ENCODE measurements at places on chromosomes 3 and 15. TPM values are rescaled to one million over a fixed set of nuclear protein-coding genes. Genes with fewer than 3 reads are reported as not detected.
A peak's percentile ranks its signal among the peaks of the same experiment; 100 is the strongest.

GRCh38 chr3:45560281-45560971 is 34.1 kb upstream of the LIMD1 start:
- DNase-seq = peak; percentile 78

- DNase-seq = no peak
Observed at GRCh38 chr15:41042851-41043250, 73.2 kb downstream of the INO80 start.

DNA sequence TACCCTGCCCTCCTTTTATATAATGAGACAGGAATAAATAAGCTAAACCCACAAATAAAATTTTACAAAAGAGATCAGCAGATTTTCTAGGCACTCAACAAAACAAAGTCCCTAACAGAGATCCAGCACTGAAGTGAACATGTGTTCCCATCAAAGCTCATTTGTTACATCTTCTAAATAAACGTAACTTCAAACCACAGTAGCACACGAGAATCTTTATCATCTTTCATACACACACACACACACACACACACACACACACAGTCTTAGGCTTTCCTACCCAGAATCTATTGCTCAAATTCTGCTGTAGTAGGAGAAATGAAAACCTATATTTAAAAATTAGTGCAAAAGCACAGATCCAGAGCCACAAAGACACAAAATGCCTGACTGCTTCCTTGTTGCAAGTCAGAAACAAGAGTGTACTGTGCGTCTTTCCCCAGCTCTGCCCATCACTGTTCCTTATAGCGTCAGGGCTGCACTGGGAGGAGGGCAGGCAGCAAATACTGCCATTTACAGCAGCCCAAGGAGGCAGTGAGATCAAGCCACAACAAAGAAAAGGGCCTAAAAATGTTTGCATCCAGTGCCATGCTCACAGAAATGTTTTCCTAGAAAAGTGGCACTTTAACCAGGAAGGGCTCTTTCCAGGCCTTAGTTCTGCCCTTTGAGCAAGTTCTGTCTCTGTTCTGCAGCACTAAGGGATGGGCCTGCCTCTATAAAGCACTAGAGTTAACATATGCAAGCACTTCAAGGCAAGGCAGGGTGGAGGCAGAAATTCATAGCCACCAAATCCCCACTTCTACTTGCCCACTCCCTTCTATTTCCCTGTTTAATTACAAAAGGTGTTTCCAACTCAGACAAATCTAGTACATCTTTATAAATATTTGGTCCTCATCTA is 6.0 kb downstream of the IP6K1 start:
- DNase-seq = no peak

- no peak for DNase-seq
Observed at GRCh38 chr15:55816017-55816416, 73.1 kb upstream of the PRTG start.

DNA sequence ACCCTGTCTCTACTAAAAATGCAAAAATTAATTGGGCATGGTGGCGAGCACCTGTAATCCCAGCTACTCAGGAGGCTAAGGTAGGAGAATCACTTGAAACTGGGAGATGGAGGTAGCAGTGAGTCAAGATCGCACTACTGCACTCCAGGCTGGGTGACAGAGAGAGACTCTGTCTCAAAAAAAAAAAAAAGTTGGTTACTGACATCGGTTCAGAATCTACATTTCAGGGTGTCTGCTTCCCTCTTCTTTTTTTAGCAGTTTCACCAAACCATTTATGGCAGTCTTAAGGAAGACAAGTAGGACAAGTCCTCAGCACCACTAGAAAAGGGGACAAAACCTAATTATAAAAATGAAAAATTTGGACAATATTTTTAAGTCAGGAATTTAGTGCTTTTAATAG is 3.3 kb upstream of the USP4 start:
- no peak for DNase-seq

DNA sequence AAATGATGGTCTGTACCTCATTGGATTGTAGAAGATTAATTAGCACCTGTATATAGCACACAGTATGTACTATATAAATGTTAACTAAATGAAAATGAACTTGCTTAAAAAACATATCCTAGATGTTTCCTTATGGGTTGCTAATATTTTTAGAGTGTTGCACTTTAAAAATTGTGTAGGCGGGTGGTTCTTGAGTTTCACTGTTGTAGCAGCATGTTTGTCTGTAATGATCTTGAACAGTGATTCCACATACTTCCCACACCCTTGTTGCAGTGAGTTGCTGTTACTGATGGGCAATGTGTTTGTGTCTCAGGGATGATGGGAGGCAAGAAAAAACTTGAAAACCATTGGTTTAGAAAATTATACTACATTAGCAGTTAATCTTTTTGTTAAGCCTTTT is 22.0 kb downstream of the USP3 start:
- DNase-seq = no peak

DNA sequence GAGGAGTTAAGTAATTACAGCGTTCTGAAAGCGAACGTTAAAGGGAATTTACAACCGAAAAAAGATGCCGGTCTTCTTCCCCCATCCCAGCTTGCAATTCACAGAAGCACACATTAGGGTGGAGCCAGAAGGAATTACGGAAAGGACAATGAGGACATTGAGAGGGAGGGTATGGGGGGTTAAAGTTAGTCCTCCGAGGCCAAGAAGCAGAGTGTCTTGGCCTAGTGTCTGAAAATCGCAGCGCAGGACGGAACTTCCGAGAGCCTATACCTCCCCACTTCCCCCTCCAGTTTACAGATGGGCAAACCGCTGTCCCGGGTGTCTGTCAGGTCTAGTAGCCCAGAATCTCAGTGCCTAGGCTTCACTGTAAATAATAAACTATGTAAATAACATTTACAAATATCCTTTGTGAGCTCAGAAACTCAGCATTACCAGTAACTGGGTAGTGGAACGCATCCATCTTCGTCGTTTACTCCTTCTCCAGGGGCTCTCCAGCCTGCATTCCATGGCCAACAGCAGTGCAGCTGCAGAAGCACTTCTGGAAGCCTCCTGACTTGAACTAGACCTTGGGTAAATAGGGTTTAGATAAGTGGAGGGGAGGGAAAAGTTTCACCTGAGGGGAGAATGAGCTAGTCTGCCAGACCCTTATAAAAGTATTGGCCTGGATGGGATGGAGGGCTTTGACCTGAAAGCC is 922 bp downstream of the ADPRH start:
- DNase-seq = peak; percentile 29

DNA sequence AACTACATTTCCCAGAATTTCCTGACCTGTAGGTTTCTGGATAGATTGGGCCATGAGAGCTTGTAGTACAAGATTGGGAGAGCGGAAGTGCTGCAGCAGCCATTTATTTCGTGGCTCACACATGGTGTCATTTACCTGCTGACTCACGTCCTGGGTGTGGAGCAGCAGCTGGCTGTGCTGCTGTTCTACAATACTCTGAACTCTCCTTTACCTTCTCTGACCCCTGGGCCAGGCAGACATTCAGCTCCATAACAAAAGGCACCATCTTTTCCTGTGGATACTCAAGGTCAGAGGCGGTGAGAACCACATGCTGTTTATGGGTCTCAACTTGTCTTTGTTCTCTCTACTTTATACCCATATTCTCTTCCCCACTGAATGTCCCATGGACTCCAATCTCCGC is 490.2 kb downstream of the IGSF11 start:
- DNase-seq = no peak

GRCh38 chr3:49255718-49256511 is 21.1 kb downstream of the C3orf62 start:
- DNase-seq = peak; percentile 8

CTXN2 gene
- not detected for total RNA-seq

GADL1 gene
- total RNA-seq = not detected

WNT5A gene
- total RNA-seq = 6.2 TPM
